ENCODE measurements at places on chromosomes 1 and 21. TPM values are rescaled to one million over a fixed set of nuclear protein-coding genes. Genes with fewer than 3 reads are reported as not detected.

Gene BRINP2
- not detected for total RNA-seq

Gene SUSD4
- 0.21 TPM for total RNA-seq

Gene SPRR2F
- not detected for total RNA-seq

Gene ADARB1
- 29.4 TPM for total RNA-seq

Gene USH2A
- total RNA-seq = not detected

Gene FMO1
- not detected for total RNA-seq

Gene S100A5
- total RNA-seq = 1.6 TPM

Gene FALEC
- total RNA-seq = not detected

Gene HMGCS2
- total RNA-seq = not detected
